ENCODE measurements at places on chromosomes 12 and 14.
A peak's percentile ranks its signal among the peaks of the same experiment; 100 is the strongest.

DNA sequence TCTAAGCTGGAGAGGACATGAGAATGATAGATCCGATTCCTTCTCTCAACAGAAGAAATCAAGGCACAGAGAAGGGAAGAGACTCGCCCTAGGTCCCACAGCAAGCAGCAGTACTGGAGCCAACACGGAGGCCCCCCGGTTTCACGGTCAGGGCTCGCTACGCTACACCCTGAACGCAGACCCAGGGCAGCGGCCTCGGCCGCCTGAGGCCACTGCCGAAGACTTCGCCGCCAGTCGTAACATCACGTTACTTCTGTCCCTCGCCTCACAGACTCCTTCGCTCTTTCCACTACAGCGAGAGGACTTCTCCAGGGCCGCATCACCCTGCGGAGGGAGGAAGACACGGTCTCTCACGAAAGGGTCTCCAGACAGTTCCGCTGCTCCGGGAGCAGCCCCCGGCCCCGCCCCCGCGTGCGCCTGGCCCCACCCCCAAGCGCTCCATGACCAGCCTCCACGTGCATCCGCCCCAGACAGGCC is 411 bp upstream of the DCAF4 start:
- no peak for DNase-seq

DNA sequence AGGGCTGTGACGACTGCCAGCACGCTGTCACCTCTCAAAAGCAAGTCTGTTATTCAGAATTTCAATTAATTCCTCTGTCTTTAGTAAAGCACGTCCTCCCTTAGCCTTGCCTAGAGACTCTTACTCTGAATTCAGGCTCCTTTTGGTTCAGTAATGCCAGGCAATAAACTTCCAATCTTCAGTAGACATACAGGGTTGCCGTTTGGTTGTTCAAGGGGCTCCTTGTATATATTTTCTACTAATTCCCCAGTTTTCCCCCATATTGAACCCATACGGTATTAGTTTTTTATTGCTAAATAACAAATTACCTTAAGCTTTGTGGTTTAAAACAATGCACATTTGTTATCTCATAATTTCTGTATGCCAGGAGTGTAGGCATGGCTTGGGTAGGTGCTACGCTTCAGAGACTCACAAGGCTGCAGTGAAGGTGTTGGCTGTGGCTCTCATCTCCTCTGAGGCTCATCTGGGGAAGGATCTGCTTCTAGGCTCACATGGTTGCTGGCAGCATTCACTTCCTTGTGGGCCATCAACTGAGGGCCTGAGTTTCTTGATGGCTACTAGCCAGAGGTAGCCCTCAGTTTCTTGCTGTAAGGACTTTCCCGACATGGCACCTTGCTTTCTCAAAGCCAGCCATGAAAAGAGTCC is 7.3 kb upstream of the CLECL1 start:
- DNase-seq = no peak

- DNase-seq = no peak
These were observed 1.7 kb upstream of the SCNN1A start for GRCh38 chr12:6376870-6377666.

DNA sequence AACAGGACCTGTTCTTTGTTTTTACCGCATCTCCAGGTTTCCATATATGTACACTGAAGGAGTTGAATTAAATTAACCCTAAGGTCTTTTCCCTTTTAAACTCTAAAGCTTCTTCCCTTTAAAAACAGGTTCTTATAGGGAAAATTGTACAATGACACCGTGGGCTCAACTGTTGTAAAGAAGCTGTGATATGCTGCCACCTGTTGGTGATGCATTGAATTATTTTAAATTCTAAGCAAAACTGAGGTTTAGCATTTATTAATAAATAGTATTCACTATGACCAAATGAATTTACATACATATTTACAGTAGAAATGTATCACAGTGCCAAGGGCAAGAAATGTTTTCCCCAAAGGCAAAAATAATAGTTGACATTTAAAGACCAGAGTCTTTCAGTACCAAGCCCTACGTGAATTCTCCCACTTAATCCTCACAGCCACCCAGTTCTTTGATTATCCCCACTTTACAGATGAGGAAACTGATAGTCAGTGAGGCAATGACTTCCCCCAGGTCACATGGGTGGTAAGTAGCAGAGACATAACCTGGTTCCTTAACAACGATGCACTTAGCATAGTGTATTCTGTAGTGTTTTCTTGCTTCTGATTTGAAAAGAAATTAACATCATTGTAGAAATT is 35.7 kb upstream of the TMEM263 start:
- DNase-seq = no peak

DNA sequence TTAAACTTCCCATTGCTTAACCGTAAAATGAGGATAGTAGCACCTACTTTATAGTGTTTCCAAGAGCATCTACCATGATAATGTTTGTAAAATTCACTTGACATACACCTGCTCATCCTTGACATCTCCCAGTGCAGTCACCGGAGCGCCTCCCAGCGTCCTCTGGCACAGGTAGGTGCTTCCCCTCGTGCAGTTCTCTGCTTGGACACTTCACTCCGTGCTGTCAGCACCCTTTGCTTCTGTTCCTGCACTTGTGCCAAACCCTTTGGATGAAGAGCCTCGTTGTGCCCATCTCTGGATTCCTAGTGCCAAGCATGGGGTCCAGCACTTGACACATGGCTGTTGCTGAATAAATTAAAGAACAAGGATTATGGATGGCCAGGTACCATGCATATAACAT is 28.3 kb downstream of the ETV6 start:
- no peak for DNase-seq

DNA sequence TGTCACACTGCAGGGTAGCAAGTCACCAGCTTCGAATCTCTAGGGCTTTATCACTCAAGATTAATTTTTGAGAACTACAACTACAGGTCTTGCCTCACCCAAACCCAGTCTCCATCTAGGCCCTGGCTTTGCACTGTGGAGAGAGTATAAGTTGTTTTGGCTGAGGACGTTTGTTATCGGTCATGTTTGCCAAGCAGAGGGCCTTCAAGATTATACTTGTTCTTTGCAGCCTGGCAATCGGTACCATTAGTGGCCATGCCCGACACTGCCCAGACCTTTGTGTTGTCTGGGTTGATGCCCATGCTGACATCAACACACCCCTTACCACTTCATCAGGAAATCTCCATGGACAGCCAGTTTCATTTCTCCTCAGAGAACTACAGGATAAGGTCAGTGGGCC is 25.7 kb downstream of the ARG2 start:
- no peak for DNase-seq

DNA sequence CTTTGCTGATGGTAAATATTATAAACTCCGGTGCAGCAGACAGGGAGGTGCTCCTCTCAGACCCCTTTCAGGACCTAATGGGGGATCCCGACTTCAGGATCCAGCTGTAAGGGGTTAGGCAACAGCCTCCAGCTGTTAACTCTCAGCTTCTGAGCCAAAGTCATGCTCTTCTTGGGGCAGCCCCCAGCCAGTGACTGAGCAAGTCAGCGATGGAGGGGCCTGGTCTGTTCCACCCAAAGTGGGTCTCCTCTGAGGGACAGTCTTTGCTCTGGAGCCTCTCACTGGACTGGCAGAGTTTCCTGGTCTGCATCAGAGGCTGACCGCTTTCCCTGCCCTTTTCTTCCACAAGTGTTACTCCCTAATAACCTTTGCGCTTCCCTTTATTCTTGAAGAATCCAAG is 184.2 kb upstream of the DIO3 start:
- DNase-seq = no peak

- no peak for DNase-seq
These were observed 66.1 kb downstream of the C14orf132 start for GRCh38 chr14:96105089-96105925.

GRCh38 chr12:92145481-92145730 is 240 bp downstream of the BTG1 start:
- no peak for DNase-seq

DNA sequence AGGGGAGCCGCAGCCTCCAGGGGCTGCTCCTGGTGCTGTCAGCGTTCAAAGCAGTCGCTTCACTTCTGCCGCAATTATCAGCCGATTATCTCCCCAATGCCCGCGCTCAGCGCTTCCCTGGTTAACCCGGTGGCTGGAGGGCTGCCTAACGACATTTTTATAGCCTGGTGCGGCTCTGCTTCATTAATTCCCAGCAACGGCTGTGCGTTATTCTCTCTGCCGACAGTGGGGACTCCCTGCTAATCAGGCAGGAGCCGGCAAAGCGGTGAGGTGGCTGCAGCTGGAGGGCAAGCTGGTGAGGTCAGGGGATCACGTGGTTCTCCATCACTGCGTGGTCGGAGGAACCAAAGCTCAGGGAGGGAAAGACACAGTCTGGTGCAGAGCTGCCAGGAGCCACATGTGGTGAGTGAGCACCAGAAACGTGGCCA is 62.9 kb downstream of the GLRX5 start:
- no peak for DNase-seq

- DNase-seq = no peak
These were observed 14.9 kb upstream of the POLR3B start for GRCh38 chr12:106342397-106343213.

- DNase-seq = no peak
These were observed 135.7 kb downstream of the RAD51B start for GRCh38 chr14:67955261-67955660.

GRCh38 chr12:64746663-64747062 is 12.5 kb downstream of the GNS start:
- no peak for DNase-seq

DNA sequence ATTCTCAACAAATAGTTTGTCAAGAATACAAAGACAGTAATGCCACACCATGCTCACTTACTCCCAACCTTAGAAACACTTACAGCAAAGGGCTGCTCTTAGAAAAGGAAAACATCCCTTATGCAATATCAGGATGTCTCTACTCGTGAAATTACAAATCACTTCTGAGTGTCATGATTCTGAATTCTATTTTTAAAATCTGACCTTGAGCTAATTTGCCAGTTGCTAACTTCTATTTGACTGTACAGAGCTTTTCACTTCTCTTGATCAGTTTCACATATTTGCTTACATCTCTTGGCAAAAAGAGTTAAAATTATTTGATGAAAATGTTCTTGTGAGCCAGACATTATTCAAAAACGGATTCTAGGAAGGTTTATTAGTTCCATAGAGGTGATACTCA is 136.7 kb upstream of the SLC35F4 start:
- DNase-seq = no peak

GRCh38 chr12:42468341-42468821 is 121.2 kb downstream of the PRICKLE1 start:
- no peak for DNase-seq

- DNase-seq = no peak
These were observed 2.9 kb upstream of the HSP90AA1 start for GRCh38 chr14:102089621-102090343.

- no peak for DNase-seq
These were observed 18.9 kb upstream of the HAL start for GRCh38 chr12:96014943-96015599.

- DNase-seq = no peak
These were observed 27.8 kb downstream of the MUCL1 start for GRCh38 chr12:54882079-54882478.

DNA sequence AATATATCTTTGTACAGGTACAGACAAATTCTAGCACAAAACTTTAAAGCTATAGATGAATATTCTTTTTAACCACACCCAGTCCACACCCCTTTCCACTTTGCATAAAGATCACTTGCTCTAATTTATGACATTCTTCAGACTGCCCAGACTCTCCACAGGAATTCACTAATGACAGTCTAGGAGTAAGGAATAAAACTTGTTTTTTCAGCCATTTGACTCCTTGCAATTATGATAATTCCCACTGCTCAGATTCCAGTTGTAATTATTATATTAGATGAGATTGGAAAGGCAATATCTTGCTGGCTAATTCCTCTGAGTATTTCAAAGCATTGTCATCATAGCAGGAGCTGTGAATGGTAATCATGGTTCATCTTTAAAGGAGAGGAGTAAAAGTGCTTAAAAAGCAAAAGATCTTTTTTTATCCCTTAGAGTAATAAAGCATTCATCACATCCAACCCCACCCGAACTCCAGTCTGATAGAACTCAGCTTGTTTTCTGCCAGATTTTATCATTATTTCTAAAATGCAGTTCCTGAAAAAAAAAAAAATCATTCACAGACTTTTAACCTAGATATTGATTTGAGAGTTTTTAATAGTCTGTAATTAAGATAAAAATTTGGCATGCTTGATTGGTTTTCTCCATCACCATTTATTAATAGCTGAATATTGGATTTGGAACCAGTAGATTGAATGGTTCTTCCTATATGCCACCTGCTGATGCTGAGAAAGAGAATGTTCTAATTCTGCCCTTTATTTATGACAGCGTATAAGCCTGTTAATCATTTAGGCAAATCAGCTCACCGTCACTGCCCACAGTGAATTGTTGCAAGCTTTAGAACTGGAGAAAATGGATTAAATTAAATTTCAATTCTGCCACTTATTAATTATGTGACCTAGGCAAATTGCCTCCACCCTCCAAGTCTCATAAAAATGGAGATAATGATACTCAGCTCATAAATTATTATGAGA is 93.9 kb upstream of the RASSF8 start:
- no peak for DNase-seq

GRCh38 chr12:119826661-119827445 is 50.3 kb downstream of the CIT start:
- no peak for DNase-seq

GRCh38 chr14:99230208-99231151 is 41.5 kb downstream of the BCL11B start:
- peak; percentile 83 for DNase-seq

GRCh38 chr12:1842183-1842904 is 22.0 kb downstream of the LRTM2 start:
- no peak for DNase-seq

DNA sequence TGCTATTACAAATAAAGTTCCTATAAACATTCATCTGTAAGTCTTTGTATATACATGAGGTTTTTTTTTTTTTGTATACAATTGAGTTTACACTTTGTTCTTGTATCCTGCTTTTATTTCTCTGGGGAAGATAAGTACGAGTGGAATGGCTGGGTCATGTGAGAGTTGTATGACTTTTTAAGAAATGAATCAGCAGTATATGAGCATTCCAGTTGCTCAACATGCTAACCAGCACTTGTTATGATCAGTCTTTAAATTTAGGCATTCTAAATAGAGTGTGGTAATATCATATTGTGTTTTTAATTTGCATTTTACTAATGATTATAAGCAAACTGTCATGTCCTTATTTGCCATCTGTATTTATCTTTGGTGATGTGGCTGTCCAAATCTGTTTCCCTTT is 44.7 kb upstream of the AMIGO2 start:
- no peak for DNase-seq

- no peak for DNase-seq
These were observed 6.5 kb downstream of the CLEC12B start for GRCh38 chr12:10016881-10017280.

DNA sequence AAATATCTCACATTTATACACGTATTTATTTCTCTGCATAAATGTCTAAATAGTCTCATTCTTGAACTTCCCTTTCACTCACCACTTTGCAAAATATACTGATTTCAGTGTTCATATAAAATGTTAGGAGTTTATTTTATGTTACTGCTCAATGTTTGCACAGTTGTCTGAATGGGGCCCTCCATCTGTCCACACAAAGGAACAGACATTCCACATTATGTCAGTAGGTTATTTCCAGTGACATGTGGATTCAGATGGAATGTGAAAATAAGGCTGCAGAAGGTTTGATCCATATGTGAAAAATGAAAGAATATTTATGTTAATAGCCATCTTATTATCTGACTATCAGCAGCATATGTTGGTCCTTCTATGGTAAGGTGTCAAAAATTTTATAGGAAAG is 994.4 kb upstream of the SEL1L start:
- DNase-seq = no peak

Measured in activated T-cell treated with anti-CD3 and anti-CD28 coated beads, Interleukin-2, amount 50 U/mL, for 72 hours (primary cell).